GM23338 (cell line): ENCODE measurements at places on chromosomes 3 and 15. TPM values are rescaled to one million over a fixed set of nuclear protein-coding genes. Genes with fewer than 3 reads are reported as not detected.

DNA sequence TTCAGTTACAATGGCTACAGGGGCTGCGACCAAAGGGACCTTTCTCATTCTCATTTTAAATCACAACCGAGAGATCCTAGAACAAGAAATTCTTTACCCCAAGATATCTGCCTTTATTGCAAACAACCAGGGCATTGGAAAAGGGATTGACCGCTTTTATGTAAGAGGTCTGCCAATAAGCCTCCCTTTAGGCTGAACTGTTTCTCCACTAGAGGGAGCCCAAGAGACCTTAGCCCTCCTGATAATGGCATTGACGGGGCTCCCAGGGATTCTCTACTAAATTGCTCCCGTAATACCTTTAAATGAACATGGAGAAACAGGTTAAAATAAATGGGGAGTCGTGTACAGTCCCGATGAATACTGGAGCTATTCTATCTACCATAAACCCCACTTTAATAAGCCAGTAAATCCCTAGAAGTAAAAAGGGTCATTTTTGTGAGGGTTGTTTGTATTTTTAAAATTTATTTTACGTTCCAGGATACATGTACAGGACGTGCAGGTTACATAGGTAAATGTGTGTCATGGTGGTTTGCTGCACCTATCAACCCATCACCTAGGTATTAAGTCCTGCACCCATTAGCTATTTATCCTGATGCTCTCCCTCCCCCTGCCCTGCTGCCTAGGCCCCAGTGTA, 7.5 kb upstream of the IGSF10 start:
- peak; percentile 94 for DNase-seq

GRCh38 chr3:178095522-178095921, 440.7 kb upstream of the KCNMB2 start:
- DNase-seq, result no peak

DNA sequence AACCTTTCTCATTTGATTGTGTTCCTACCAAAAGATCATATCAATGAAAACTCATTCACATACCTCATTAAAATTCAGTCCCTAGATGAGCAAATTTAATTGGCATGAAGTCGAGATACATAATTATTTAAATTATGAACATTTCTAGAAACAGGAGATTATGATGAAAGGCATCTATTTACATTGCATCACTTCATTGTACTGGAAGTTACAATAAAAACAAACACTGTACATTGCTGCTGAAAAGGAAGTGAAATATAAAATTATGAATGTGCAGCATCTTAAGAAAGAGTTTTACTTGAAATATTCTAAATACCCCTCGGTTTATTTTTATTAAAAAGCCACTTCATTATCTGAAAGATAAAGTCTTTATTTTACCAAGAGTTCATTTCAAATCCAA, 163.4 kb upstream of the ZNF385D start:
- DNase-seq, result no peak

GRCh38 chr3:151949706-151950105, 76.3 kb downstream of the SUCNR1 start:
- no peak for DNase-seq

DNA sequence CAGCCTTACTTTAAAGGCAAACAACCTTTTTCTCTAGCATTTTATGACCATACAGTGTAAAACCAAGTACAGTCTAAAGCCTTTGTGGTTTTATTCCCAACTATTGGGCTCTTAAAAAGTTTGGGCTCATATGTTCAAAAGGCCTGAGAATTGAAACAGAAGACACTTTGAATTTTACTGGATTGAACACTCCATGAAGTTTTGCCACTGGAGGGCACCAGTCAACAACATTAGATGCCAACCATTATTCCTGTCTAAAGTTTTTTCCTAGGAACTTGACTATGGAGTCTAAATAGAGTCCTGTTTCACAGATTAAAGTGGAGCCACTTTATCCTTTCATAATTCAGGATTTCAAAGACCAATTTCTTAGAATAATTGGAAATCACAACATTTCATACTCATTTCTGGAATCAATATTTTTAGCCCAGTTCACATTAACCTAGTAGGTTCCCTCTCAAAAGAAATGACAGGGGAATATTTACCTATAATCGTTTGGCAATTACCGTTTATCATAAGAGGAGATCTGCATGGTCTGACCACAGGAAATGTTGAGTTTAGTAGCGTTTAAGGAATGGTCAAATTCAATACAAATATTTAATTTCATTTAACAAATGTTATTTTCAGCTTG, 244.1 kb upstream of the PDZRN3 start:
- DNase-seq, result peak; percentile 71

- no peak for DNase-seq
Observed at GRCh38 chr3:1971780-1972179, 126.9 kb upstream of the CNTN4 start.

GRCh38 chr3:111998636-111999483, at the start of gene TAGLN3:
TSS of gene TAGLN3 (plus strand) at chr3:111998922. CDS start at chr3:111999423, 501 bp downstream.
- peak; percentile 78 for DNase-seq

DNA sequence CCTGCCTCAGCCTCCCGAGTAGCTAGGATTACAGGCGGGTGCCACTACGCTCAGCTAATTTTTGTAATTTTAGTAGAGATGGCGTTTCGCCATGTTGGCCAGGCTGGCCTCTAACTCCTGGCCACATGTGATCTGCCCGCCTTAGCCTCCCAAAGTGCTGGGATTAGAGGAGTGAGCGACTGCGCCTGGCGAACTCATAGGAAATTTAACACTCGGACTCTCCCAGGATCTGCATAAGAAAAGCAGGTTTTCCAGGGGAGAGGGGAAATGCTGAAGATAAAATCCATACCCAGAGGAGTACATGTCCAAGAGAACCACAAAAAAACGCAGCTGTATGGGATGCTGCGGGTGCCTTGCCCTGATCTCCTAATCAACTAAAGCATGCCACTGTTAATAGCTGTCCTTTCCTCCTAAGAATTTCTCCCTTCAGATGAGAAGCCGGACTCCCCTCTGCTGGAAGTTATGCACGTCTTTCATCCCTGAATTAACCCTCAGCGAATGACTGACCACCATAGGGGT, 25.3 kb upstream of the TGFBR2 start:
- DNase-seq, result peak; percentile 14

DNA sequence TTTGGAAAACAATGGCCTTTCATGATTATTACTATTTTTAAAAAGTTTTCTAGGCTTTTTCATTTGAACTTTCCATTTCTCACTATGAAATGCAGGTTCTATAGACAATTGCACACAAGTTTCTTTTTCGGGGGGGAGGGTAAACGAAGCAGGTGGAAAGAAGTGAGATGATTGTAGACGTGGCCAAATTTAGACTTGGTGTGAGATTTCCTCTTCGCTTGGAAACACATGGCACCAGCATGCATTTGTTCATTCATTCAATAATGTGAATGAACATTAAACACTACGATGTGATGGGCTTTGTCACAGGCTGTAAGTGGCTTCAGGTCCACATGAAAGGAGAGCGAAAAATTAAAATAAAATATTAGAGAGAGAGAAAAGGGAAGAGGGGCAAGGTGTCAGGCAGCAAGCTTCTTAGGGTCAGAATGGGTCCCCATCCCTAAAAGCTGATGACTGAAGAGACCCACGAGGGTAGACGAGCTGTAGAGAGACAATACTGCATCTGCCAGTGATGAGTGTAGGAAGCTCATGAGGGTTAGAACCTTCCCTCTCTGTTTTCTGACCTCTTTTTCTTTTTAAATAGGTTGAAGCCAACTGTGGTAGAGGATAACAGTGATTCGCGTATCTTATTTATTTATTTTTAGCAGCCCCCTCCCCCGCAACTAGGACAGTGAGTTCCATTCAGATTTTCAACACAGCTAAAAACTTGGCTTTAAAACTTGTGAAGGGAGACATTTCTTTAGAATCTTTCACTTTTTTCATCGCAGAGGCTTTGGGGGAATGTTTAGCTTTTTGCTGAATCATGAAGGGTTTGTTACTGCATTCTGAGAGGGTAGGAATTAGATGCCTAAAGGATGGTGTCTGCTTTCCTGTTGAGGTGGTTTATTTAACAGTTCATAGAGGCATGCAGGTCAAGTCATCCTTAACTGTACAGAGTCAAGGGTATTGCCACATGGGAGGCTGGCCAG, 36.2 kb downstream of the GAP43 start:
- DNase-seq, result no peak

GRCh38 chr3:174325171-174325570, 534.0 kb upstream of the NAALADL2 start:
- no peak for DNase-seq

DNA sequence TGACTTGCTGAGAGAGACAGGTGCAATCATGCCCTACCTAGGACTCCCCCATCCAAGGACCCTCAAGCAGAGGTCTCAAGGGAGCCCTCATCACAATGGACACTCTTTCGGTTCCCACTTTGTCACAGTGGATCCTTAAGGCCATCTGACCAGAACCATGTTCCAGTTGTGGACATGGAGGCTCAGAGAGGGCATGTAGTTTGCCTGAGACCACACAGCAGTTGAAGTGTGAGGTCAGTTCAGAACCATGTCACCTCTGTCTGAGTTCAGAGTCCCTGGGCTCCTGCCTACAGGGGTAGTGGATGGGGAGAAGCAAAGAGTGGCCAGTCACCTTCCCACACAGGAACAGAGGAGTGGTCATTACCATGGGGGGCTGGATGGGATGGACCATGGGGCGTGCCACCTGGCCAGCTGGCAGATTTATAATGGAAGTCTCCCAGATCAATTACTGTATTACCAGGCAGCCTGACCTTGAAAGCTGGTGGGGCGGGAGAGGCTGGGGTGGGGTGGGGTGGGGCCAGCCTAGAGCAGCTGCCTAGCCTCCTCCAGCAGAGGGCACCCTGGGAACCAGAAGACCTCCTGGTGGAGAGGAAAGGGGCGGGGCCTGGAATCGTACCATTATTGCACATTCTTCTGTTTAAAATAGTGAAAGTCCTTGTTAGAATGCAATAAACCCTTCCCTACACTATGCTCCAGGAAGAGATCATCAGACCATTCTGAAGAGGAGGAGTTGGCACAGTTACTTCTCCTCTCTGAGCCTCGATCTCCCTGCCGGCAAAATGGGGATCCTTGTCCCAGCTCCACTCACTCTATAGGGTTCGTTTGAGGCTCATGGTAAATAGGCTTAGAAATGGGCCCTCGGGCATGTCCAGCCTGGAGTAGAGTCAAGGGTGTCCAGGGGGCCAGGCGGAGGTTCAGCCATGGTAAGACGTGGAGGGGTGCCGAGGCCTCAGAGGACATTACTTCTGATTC, 26.9 kb upstream of the LINGO1 start:
- DNase-seq, result peak; percentile 83

DNA sequence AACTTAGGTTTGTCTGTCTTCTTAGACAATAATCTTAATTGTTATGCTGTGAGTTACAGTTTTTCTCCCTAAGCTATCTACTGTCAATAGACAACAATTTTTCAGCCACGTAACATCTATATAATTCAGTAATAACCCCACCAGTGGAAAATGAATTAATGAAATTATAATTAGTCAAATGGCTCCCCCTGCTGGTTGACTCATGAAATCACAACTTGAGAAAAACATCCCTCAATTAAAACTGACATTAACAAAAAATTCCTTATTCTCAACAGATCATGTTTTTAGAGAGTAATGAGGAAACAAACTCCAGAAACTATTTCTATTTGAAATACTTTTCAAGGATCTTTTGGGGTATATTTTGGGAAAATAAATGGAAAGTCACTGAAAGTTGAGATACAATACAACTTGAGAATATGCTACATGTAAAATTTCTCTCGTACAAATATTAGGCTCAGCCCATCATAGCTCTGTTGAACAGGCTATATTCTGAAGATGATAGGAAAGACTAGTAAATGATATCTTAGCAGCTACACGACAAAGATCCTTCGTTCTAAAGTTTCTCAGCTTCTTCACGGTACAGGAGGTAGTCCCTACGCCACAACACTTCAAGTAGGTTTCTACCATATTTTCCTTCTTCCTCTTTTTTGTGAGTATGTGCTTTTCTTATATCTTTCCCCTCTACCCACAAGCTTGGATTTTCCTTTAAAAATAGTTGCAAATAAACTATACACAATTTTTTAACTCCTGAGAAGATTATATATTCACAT, 20.7 kb downstream of the PPP1R2 start:
- DNase-seq, result peak; percentile 46

DNA sequence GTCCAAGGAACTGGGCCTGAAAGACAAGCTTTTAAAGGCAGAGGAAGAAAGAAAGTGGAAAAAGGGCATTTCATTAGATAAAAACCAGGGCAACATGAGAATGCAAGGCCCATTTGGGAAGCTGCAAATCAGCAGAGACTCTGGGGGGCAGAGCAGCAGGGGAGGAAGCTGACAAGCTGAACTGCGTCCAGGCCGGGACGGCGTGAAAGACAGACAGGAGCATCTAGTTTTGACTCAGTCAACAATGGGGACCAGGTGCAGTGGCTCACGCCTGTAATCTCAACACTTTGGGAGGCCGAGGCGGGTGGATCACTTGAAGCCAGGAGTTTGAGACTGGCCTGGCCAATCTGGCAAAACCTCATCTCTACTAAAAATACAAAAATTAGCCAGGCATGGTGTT, 69.9 kb downstream of the CDC25A start:
- DNase-seq, result peak; percentile 18

DNA sequence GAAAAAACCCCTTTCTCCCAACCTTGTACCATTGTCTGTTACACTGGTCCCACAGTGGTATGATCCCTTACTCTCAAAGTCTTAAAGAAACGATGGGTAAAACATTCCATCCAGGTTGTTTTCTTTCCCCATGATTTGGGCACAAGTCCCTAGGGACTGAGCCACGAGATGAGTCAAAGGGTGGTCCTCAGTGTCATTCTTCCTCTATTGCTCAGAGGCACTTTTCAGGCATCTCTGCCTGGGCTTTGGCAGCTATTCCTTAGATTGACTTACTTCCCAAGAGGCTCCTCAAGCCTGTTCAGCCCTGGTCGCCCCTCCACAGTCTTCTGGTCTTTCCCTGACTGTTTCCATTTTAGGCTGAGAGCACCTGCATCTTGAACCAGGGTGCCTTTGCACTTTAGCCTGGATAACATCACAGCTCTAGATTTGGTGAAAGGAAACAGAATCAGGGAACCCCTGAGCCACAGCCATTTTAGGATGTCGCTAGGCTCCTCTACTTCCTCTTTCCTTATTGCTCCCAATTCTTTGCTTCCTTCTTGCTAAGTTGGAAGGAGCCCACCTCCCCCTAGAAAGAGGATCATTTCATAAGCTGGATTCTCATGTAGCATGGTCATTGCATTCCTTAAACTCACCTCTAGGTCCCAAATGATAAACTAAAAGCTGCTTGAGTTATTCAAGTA, 131.0 kb upstream of the TPRG1 start:
- no peak for DNase-seq

DNA sequence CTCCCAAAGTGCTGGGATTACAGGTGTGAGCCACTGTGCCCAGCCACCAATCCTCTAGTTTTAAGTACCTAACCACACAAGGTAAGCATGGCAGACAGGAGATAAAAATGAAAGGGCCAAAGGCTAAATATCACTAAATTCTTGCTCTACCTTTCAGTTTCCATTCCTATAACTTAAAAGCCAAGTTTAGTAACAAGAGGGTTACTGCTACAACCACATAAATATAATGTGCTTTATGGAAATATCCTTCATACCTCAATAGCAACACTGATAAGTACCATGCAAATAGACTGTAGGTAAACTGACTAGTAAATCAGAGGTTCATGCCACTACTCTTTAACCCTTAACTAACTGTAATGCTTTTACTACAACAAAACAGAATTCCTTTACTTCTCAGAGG, 38.7 kb upstream of the MUC13 start:
- no peak for DNase-seq

RAD18 gene
- total RNA-seq, result 17.9 and 40.1 TPM in 2 replicates

MCCC1 gene
- total RNA-seq, result 20.2 and 24.4 TPM in 2 replicates

SLC24A5 gene
- total RNA-seq, result not detected in 2 replicates

CFAP91 gene
- 3.7 and 4.9 TPM in 2 replicates for total RNA-seq
